ENCODE measurements at places on chromosomes 5 and 9. TPM values are rescaled to one million over a fixed set of nuclear protein-coding genes. Genes with fewer than 3 reads are reported as not detected.

The CCDC192 gene
- not detected for total RNA-seq

The FAM81B gene
- 0.47 TPM for total RNA-seq

The PCSK1 gene
- 2.5 TPM for total RNA-seq

The PCDHB13 gene
- total RNA-seq, result 3.0 TPM

The ZNF474 gene
- not detected for total RNA-seq

The ALDH1A1 gene
- 10.5 TPM for total RNA-seq

DNA sequence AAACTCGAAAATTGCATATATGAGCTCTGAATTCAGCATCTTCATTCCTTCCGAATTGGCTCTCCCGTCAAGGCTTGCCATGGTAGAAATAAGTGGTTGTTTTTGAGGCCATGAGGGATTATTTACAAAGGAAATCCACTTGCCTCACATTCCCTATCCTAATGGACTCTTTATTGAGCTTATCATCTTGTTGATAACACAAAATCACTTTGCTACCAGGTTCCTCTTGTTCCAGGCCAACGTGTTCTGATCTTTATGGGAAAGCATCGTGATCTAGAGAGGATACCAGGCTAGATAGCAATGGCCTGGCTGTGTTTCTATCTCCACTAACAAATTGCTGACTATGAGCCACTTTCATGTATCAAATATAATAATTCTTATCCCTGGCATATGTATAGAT lies 811.7 kb downstream of the TLR4 start:
- no peak for DNase-seq

DNA sequence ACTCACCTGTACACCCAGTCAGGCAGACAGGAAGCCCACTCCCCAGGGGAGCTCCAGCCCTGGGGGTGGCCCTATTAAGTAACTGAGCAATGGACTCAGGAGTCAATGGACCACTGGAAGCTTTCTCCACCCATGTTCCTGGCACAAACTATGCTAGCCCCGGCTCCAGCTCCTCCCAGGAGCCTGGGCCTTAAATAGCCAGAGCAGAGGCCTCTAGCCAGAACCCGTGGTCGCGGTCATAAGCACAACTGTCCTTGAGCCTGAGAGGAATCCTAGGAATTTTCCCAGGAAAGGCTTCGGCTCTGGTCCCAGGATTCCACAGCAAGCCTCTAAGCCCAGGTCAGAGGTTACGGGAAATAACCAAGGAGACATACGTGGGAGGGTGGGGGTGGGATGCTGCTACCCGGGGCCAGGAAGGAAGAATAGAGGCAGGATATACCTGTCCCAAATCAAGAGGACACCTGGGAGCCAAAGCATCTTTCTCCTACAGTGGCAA lies 5.5 kb downstream of the SEPTIN8 start:
- DNase-seq, result peak; percentile 16

DNA sequence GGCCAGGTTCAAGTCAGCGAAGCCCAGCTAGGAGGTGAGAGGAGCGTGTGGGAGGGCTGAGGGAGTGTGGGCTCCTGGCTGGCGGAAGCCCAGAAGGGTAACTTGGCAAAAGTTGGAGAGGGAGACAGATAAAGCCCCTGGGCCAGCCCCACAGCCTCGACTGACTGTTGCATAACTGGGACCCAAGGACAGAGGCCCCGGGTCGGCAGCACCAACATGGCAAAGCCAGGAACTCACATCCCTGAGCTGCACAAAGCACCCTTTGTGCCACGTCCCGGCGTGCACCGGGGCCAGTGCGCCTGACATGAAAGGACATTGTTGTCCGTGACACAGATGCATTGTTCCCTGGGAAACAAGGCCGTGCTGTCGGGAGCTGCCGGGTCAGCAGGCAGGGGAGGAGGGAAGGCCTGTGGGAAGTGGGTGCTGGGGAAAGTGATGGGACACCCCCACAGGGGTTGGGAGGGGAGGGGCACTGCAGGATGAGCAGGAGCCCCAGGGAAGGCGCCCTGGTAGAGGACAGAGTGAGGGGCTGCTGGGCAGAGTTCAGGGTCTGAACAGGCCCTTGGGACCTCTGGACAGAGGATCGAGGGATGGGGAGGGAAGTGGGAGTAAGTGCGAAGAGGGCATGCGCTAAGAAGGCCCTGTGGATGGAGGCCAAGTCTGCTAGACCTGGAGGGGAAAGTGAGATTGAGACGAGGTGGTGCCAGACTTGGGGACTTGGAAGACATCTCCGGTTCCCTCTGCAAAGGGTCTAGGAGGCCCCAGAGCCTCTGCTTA lies 13.0 kb upstream of the DPM2 start:
- no peak for DNase-seq
